Kasumi-1 (cell line): ENCODE measurements at places on chromosomes 7 and 10.

GRCh38 chr10:113631684-113632367, 32.0 kb downstream of the NRAP start:
- DNase-seq: no peak

- DNase-seq: no peak
These were observed 459 bp downstream of the CYCS start for GRCh38 chr7:25124465-25125136.

DNA sequence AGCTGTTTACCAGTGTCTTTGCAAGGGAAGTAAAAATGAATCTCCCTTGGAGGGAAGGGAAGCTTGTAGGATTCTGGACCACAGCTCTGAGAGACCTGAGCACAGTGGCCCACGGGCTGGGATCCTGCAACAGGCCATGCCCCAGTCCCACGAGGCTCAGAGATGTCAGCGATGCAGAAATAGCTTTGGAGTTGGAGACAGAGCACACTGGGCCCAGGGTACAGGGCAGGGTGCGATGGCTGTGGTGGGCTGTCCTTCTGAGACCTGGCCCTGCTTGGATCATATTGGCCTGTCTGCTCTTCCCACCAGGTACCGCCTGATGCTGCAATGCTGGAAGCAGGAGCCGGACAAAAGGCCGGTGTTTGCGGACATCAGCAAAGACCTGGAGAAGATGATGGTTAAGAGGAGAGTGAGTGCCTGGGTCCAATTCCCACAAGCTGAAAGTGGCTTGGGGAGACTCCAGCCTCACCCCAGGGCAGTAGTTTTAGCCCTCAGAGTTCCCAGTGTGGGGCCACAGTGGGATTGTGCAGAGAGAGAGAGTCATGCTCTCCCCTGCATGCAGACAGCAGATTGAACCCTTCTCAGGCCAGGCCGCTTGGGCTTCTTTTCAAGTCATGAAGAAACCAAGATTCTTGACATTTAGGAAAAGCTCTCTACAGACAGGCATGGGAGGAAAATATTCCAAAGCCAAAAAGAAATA, 13.5 kb upstream of the CSGALNACT2 start:
- no peak for DNase-seq

DNA sequence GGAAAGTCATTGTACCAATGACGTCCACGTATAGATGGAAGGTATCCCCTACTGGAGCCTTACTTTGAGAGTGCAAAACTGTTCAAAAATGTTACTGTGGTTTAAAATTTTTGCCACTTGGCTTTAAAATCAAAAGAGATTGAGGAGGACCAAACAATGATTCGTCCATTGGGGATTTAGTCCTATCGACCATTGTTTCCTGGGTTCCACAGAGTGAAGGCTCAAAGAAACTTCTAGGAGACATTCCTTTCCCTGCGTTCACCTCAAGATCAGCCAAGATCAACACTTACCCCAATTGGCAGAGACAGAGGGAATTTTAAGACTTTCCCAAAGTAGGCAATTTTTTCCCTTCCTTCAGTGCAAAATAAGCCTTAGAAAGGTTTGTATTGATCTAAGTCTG, 152.3 kb downstream of the NEBL start:
- no peak for DNase-seq

- DNase-seq: no peak
These were observed 147.2 kb downstream of the NSUN6 start for GRCh38 chr10:18504161-18504560.

DNA sequence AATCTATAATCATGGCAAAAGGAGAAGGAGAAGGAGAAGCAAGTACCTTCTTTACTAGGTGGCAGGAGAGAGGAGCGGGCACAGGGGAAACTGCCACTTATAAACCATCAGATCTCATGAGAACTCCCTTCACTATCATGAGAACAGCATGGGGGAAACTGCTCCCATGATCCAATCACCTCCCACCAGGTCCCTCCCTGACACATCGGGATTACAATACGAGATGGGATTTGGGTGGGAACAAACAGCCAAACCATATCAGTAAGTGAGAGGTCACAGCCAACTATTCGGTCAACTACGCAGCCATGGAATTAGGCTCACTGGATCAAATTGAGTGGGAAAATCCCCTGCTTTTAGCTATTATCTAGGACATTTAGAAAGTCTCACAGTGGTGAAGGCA, 54.2 kb upstream of the STEAP1B start:
- no peak for DNase-seq

DNA sequence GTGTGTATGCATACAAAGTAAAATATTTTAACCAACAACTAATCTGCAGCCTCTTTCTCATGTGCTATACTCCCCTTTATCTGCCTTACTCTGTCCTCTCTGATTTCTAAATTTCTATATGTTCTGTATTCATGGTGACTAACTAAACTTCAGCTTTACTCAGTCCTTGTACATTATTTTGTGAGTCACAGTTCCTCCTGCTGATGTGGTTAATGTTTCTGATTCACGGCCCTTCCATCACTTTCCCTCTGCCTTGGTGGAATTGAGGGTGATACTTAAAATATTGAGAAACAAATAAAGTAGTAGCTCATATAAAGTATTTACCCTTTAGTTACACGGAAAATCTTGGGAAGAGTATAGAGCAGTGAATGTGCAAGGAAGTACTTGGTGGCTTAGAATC, 899.1 kb upstream of the ZWINT start:
- DNase-seq: peak; percentile 41

DNA sequence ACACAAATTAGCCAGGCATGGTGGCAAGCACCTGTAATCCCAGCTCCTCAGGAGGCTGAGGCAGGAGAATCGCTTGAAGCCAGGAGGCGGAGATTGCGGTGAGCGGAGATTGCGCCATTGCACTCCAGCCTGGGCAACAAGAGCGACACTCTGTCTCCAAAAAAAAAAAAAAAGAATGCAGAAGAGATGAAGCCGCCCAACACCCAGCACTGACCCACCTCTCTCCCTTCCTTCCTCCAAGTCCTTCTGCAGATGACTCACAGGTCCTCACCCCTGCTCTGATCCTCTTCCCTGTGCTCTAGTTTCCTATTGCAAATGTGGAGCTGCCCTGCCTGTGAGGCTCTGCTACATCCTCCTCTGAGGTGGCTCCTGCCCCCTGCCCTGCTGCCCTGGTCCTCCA, 22.0 kb upstream of the OPALIN start:
- peak; percentile 77 for DNase-seq

GRCh38 chr7:148485618-148486017, 104.9 kb upstream of the C7orf33 start:
- DNase-seq: peak; percentile 7

DNA sequence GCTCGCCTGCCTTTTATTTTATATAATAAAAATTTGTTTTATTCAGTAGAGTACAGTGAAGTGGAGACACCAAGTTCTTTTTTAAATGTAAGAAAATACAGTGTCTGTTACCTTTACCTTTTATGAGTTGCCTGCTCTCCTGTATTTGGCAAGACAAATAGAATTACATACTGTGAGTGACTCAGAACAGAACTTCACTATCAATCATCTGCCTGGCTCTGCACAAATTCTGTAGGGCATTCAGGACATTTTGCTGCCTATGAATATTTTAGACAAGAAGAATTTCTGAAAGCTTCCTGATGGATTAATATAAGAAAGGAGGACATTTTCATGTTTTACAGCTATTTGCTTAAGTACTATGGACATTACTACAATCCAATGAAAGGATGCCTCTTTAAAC, 135.4 kb upstream of the PHF14 start:
- no peak for DNase-seq

DNA sequence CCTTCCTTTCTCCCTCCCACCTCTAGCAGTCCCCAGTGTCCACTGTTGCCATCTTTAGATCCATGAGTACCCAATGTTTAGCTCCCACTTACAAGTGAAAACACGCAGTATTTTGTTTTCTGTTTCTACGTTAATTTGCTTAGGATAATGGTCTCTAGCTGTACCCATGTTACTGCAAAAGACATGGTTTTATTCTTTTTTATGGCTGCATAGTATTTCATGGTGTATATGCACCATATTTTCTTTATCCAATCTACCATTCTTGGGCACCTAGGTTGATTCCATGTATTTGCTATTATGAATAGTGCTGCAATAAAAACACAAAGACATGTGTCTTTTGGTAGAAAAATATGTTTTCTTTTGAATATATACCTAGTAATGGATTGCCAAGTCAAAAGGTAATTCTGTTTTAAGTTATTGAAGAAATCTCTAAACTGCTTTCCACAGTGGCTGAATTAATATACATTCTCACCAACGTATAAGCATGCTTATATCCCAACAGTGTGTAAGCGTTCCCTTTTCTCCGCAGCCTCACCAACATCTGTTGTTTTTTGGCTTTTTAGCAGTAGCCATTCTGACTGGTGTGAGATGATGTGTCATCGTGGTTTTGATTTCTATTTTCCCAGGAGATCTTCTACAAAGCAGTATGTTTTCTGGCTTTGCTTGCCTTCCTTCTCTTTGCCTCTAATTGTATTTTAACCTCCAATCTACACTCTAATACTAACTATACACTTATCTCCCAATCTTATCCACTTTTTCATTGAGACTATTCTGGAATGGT, 179.5 kb upstream of the PHF14 start:
- no peak for DNase-seq

DNA sequence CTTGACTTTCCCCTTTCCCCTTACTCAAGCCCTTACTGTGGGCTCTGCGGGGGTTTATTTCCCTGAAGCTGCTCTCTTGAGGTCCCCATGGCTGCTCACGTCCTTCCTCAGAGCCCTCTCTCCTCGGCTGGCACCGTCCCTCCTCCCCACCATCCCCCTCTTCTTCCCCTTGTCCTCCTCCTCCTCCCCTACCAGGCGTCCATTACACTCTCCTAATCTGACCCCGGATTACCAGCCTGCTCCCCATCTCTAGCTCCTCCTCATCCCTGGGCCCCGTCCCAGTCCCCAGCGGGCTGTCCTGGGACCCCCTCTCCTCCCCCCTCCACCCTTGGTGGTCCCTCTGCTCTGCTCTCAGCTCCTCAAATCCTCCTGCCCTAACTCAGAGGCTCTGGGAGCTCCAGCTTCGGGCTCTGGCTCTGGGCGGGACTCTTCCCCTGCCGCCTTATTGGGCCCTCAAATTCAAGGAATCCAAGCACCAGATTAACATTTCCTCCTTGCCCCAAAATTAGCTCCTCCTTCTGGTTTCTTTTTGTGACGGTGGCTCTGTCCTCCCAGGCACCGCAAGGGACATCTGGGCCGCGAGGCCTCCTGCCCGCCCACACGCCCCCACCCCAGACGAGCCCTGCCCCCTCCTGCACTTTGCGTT, 48.5 kb upstream of the LEP start:
- DNase-seq: no peak

DNA sequence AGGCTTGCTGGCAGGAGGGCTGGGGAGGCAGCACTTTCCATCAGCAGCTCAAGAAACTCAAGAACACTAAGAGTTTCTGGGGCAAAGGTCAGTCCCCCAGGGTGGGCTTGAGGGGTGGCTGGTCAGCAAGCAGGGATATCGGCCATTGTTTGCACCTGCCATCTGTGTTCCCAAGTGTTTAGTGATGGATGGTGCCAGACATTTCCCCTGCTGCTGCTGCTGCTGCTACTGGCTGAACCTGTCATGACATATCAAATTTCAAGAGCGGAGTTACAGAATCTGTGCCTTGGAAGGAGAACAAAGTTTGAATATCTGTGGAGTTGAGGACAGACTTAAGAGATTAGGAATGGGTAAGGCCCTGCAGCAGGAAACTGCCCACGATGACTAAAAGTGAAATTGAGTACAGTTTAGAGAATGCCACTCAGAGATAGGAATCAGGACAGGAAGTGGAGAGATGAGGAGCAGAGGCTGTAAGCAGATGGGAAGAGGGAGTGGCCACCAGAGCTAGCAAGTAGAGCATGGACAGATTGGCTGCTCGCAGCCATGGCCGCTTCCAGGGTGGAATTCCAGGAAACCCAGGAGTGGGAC, 39.2 kb upstream of the PPP1R3C start:
- peak; percentile 38 for DNase-seq

DNA sequence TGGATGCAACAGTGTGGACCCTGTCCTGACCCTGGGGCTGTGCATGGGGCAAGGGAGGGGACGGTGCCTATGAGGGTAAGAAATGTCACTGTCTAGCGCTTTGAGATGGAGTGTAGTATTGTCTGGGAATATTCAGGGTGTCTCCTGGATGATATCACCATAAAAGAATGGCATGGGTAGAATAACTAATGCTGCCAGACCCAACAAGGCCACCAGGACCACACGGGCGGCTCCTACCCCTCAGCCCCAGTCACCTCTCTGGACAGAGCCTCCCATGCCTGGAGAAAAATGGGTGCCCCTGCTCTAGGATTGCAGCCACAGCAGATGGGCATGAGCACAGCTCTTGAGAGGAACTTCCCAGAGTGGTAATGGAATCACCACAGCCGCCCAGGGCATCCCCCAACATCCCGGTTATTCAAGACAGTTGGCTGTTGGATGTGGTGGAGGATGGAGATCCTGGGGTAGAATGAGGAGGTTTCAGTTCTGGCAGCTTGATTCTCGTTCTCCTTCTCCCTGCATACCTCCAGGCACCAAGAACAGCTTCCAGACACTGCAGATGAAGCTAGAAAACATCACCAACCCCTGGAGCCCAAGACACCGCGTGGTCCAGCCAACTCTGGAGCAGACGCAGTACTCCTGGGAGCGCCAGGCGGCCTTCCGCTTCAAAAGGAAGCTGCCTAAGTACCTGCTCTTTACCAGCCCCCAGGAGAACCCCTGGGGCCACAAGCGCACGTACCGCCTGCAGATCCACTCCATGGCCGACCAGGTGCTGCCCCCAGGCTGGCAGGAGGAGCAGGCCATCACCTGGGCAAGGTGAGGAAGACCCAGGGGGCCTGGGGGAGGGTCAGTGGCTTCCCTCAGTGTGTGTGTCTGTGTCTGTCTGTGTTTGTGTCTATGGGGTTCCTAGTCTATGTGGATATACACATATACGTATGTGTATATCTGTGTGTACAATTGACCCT, 6.2 kb downstream of the AOC1 start:
- DNase-seq: no peak

- DNase-seq: peak; percentile 94
These were observed 53.5 kb downstream of the AOAH start for GRCh38 chr7:36670585-36671431.

GRCh38 chr7:47444376-47445098, 137.4 kb downstream of the TNS3 start:
- peak; percentile 10 for DNase-seq

DNA sequence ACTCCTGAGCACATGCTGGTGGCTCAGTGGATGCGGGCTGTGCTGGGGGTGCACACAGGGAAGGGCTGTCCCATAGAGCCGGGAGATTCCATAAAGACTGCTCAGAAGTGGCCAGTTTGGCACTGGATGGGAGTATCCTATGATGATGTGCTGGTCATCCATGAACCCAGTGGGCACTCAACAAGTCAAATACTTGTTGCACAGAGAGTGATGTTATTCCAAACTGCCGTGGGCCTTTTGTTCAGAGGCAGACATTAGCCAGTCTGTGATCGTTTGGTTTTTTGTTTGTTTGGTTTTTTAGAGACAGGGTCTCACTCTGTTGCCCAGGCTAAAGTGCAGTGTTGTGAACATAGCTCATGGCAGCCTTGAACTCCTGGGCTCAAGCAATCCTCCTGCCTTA, 30.9 kb upstream of the SAMD8 start:
- DNase-seq: no peak

GRCh38 chr10:18236756-18237155, 96.5 kb downstream of the CACNB2 start:
- DNase-seq: no peak

GRCh38 chr10:47408606-47409005, 24.5 kb upstream of the ZNF488 start:
- DNase-seq: no peak

GRCh38 chr10:87538092-87539015, 33.7 kb downstream of the MINPP1 start:
- no peak for DNase-seq

- DNase-seq: peak; percentile 14
These were observed 821 bp downstream of the SLC35B4 start for GRCh38 chr7:134315679-134316538.
